Activated CD8-positive, alpha-beta T cell treated with anti-CD3 and anti-CD28 coated beads, Interleukin-2, amount 10 ng/mL, durations not matched to agents 7 days and 5 days (primary cell): ENCODE measurements at places on chromosomes 5 and 9. TPM values are rescaled to one million over a fixed set of nuclear protein-coding genes. Genes with fewer than 3 reads are reported as not detected.

FCN1 gene
- not detected for total RNA-seq

DNA sequence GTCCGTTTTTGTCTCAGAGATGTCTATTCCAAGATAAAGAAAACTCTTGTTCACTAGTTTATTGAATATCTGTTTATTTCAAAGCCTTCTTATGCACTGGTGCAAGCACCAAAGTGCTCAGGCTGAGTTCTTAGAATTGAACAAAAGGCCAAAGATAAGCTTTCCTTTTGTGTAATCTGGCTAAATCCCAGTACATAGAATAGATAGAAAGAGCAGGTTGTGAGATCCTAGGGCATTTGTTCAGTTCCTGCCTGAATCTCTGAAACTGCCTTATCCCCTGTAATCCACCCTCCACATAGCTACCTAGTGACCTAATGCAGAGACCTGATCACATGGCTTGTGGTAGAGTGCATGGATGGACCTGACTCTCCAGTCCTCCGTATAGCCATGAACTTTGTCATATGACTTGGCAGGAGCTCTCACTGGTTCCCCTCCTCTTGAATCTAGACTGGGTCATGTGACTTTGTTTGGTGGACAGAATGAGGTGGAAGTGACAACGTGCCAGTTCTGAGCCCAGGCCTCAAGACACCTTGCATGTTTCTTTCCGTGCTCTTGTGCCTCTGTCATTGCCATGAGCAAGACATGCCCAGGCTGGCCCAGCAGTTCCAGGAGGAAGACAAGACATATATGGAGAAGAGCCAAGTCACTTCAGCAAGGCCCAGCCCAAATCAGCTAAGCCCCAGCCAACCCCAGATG is 139.3 kb upstream of the SHB start:
- no peak overlapping the region for H3K27ac ChIP-seq
- no peaks in the 10 kb centered on the region for H3K27me3 ChIP-seq
- H3K36me3 ChIP-seq, result no peaks in the 10 kb centered on the region
- no peaks in the 10 kb centered on the region for H3K4me1 ChIP-seq

FOXD4 gene
- not detected for total RNA-seq

DNA sequence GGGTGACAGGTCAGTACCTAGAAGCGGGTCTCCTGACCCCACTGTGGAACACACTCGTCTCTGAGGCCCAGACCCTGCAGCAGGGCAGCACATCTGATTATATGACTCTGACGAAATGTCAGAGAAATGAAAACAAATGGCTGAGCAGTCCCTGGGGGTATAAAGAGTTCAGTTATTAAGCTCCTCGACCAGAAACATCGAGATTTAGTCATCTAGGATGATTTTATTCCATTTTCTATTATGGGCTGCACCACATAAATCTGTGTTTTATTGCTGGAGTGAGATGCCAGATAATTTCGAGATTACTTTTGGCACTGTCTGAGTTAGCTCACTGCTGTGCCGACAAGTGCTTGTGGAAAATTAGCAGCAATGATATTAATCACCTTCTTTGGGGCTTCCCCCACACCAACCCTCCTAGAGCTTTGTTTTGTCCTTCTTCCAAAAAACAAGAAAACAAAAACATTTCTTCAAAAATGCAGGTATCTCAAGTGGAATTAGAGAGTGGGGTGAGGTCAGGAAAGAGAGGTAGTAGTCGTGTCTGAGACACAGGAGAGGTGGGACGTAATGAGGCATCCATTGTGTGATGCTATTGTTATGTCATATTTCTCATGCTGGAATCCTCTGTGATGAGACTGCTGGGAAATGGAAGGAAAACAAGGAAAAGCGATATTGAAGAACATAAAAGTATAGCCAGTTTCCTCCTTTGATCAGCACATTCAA is 495.5 kb downstream of the DMAC1 start:
- peaks cover 2% of the 10 kb centered on the region for H3K36me3 ChIP-seq
- H3K4me3 ChIP-seq, result no peak overlapping the region
- DNase-seq, result no peak
- no peak overlapping the region for H3K27ac ChIP-seq
- H3K4me1 ChIP-seq, result no peaks in the 10 kb centered on the region
- H3K27me3 ChIP-seq, result peaks cover 31% of the 10 kb centered on the region

GRCh38 chr5:32303755-32304120 is 9.0 kb downstream of the MTMR12 start:
- DNase-seq, result no peak
- H3K27ac ChIP-seq, result no peak overlapping the region
- peaks cover 16% of the 10 kb centered on the region for H3K36me3 ChIP-seq
- no peak overlapping the region for H3K4me3 ChIP-seq
- peaks cover 27% of the 10 kb centered on the region for H3K4me1 ChIP-seq

FKBP15 gene
- total RNA-seq, result 34.5 TPM

DNA sequence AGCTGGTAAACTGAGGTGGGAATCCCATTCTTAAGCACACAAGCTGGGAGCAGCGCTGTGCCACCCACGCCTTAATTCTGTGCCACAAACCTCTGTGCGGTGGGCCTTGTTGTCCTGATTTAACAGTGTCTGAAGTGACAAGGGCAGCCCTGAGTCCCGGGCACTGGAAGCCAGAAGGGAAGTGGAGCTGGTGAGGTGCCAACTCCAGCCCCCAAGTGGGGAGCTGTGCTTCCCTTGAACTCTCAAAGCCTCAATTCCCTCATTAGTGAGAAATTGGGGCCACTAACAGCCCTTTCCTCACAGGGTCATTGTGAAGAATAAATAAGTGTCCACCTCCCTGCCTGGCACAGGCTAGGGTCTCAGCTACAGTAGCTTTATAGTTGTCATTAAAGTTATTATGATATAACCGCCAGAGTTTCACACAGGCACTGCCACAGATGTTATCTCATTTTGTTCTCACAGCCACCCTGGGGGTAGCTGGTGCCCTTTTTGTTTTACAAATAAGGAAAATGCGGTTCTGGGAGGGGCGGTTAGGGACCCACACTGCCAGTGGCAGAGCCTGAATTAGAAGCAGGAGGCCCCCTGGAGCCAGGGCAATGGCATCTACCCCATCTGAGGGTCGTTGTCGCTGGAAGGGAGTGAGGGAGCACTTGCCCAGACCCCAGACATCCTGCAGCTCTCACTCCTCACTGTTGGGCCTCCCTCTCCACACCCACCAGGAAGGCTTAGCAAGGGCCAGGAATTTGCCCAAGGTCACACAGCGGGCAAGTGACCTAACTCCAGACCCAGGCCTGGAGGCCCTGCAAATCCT is 2.1 kb upstream of the TLX3 start:
- peaks cover 73% of the 10 kb centered on the region for H3K27me3 ChIP-seq
- DNase-seq, result no peak
- H3K36me3 ChIP-seq, result no peaks in the 10 kb centered on the region
- H3K4me3 ChIP-seq, result no peak overlapping the region
- no peak overlapping the region for H3K27ac ChIP-seq

- peaks cover 4% of the 10 kb centered on the region for H3K27me3 ChIP-seq
- H3K4me1 ChIP-seq, result no peaks in the 10 kb centered on the region
- no peak overlapping the region for H3K4me3 ChIP-seq
These were observed 613.0 kb downstream of the KIF4B start for GRCh38 chr5:155626592-155626991.

STPG3 gene
- total RNA-seq, result not detected

DNA sequence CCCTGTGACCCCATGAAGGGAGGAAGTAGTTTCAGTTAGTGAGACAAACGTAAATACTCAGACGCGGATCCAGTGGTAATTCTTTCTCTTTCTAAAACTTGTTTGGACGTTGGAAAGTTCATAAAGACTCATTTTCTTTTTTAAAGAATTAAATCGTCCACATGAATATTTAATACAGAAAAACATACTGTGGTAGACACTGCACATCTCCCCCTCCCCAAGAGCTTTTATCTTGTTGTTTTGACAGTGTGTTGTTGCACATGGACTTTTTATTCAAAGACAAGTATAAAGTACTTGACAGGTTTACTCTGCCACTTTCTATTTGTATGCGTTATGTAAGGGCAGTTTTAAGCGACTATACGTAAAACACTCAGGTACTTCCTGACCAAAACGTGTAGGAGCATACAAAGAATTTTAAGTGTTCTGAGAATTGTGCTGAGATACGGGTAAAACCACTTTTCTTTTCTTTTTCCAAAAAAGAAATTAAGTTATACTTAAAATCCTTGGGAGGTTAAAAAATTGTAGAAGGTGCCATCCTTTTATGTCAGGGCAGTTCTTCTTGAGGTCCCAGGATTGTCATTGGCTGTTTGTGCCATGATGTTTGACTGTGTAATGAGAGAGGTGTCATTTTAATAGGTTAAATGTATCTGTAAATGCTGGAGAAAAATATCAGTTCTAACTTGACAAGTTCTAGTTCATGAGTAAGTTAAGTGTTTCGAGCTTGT is 1.3 kb downstream of the NIPBL start:
- peak overlapping the region; percentile 95 for H3K27ac ChIP-seq
- DNase-seq, result peak; percentile 46
- H3K27me3 ChIP-seq, result no peaks in the 10 kb centered on the region
- H3K4me3 ChIP-seq, result peak overlapping the region; percentile 87
- H3K4me1 ChIP-seq, result peaks cover 35% of the 10 kb centered on the region

- peaks cover 7% of the 10 kb centered on the region for H3K27me3 ChIP-seq
- H3K4me1 ChIP-seq, result no peaks in the 10 kb centered on the region
- DNase-seq, result no peak
- peaks cover 2% of the 10 kb centered on the region for H3K36me3 ChIP-seq
These were observed 112.0 kb upstream of the TBC1D2 start for GRCh38 chr9:98367371-98367900.

DNA sequence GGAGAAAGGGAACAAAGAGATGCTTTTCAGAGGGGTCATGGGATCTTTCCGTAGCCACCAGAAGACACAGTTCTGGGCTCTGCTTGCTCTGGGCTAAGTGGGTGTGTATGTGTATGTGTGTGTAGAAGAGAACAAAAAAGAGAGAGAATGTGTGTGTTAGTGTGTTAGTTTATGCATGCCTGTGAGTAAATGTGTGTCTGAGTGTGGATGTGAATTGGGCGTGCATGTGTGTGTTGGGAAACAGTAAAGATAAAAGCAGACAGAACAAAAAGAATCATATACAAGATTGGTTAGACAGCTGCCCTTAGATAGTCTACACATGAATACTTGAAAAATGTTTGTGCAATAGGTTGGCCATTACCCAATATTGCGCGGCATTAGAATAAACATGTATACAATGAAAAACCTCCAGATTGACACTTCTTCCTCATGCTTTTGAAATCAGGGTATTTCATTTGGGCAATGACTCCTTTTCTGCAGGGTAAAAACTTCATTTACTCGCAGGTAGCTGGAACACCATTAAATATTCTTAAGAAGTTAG is 36.5 kb upstream of the HSPA9 start:
- H3K36me3 ChIP-seq, result no peaks in the 10 kb centered on the region
- no peak overlapping the region for H3K4me3 ChIP-seq
- H3K27me3 ChIP-seq, result peaks cover 46% of the 10 kb centered on the region
- DNase-seq, result no peak
- H3K4me1 ChIP-seq, result peaks cover 10% of the 10 kb centered on the region

DNA sequence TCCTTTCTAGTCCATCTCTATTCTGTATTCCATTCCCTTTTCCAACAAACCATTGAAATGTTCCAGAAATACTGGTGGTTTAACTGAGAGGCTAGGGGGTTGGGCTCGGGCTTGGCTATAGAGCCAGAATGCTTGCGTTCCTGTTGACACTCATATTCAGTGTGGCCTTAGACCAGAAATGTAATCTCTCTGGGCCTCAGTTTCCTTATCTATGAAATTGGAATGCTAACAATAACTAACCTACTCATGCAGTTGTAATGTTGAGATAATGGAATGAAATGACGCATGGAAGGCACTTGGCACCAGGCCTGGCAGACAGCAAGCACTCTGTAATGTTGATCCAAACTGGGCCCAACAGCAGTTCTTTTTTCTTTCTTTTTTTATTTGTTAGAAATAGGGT is 26.8 kb downstream of the JADE2 start:
- no peak for DNase-seq
- H3K27ac ChIP-seq, result no peak overlapping the region
- no peak overlapping the region for H3K4me3 ChIP-seq
- no peaks in the 10 kb centered on the region for H3K27me3 ChIP-seq
- H3K36me3 ChIP-seq, result peaks cover 49% of the 10 kb centered on the region

AP3S1 gene
- 76.6 TPM for total RNA-seq

CDH10 gene
- total RNA-seq, result not detected

DNA sequence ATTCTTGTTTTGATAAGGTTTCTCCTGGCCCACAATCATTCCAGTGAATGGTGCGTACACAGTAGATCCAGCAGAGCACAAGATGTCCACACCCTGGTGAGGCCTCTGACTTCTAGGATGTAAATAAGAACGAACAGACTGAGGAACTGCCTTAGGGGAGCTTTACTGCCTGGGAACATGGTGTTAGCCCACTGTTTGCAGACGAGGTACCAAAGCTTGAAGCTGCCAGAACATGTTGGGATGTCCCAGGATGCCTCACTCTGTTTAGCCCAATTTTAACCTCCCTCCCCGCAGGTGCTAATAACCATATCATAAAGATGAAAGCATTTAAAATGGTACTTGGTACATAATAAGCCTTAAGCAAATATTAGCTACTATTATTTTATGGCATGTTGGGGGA is 3.5 kb downstream of the LECT2 start:
- H3K27ac ChIP-seq, result no peak overlapping the region
- H3K4me1 ChIP-seq, result peaks cover 11% of the 10 kb centered on the region
- peaks cover 9% of the 10 kb centered on the region for H3K27me3 ChIP-seq
- no peak overlapping the region for H3K4me3 ChIP-seq

SLC6A3 gene
- total RNA-seq, result not detected

PCDHGA8 gene
- not detected for total RNA-seq

GRCh38 chr9:86713470-86713869 is 233.8 kb downstream of the GAS1 start:
- no peaks in the 10 kb centered on the region for H3K4me1 ChIP-seq
- H3K4me3 ChIP-seq, result no peak overlapping the region
- H3K27me3 ChIP-seq, result no peaks in the 10 kb centered on the region
- H3K36me3 ChIP-seq, result no peaks in the 10 kb centered on the region

DNA sequence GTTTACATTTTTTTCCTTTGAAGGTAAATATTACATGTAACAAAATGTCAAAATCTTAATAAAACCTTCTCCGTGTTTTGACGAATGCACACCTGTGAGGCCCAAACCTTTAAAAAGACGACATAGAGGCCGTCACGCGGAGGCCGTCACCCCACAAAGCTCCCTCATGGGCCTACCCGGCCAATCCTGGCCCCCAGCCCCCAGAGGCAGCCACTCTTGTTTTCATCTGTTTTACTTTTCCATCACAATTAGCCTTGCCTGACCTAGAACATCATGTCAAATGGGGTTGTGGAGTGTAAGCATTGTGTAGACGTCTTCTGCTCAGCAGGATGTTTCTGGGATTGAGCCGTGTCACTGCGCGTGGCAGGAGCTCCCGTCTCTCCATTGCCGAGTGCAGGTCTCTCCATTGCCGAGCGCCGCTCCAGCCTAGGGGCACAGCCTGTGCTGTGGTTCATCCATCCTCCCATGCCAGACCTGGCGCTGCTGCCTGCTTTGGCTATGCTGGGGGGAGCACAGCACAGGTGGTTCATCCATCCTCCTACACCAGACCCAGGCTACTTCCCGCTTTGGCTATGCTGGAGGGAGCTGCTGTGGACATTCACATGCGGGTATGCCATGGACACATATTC is 52.2 kb upstream of the IRX4 start:
- H3K36me3 ChIP-seq, result no peaks in the 10 kb centered on the region
- H3K27me3 ChIP-seq, result peaks cover 29% of the 10 kb centered on the region
- no peak overlapping the region for H3K27ac ChIP-seq
- no peak overlapping the region for H3K4me3 ChIP-seq
- DNase-seq, result no peak
